NCI-H460 (cell line): ENCODE measurements at places on chromosomes 1 and 21. TPM values are rescaled to one million over a fixed set of nuclear protein-coding genes. Genes with fewer than 3 reads are reported as not detected.

The NUF2 gene
- 60.3 and 64.1 TPM in 2 replicates for total RNA-seq

The PTP4A2 gene
- 557 and 579 TPM in 2 replicates for total RNA-seq

The DMAP1 gene
- total RNA-seq = 11.1 and 12.7 TPM in 2 replicates

The LCA5L gene
- total RNA-seq = 2.7 and 3.0 TPM in 2 replicates

The SLC35D1 gene
- 9.3 and 10.1 TPM in 2 replicates for total RNA-seq

The CRYBG2 gene
- 0.20 TPM in 1 of 2 replicates, not detected in the other for total RNA-seq

The KPRP gene
- total RNA-seq = not detected in 2 replicates

The CFHR2 gene
- total RNA-seq = not detected in 2 replicates

The PKLR gene
- not detected in 2 replicates for total RNA-seq

- DNase-seq = no peak
Measured at GRCh38 chr1:21539933-21540332, 30.7 kb downstream of the ALPL start.

- DNase-seq = no peak
Measured at GRCh38 chr1:97139512-97139911, 417.9 kb downstream of the PTBP2 start.

GRCh38 chr1:11842154-11843041 is 5.2 kb downstream of the NPPA start:
- no peak for DNase-seq

DNA sequence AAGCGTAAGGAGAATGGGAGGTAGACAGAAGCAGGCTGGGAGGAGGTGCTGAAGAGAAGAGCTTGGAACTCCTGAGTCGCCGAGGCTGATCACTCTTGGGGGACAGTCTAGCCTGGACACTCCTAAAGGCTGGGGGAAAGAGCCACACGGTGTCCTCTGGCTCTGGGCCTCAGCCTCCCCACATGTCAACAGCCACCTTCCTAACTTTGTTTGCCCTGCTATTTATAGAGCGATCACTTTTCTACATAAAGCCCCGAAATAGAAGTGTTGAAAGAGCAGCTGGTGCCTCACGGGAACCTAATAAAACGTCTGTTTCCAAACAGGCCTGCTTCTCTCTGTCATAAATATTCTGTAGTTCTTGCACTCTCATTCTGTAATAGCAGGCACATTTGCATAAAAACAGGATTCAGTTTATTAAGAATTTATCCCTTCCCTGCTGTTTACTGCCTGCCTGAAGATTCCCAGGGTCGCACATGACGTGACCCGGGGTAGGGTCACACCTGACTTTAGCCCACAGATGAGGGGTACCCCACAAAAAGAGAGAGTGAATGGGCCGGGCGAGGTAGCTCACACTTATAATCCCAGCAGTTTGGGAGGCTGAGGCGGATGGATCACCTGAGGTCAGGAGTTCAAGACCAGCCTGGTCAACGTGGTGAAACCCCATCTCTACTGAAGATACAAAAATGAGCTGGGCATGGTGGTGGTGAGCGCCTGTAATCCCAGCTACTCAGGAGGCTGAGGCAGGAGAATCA is 212.5 kb downstream of the TOMM20 start:
- DNase-seq = no peak

- no peak for DNase-seq
Measured at GRCh38 chr1:115753830-115754229, 14.7 kb downstream of the CASQ2 start.

GRCh38 chr1:12530462-12531178 is 87.4 kb downstream of the DHRS3 start:
- no peak for DNase-seq

GRCh38 chr1:104991702-104992101 is 1242.0 kb downstream of the AMY1C start:
- no peak for DNase-seq

- no peak for DNase-seq
Measured at GRCh38 chr1:223674119-223674890, 8.8 kb upstream of the CAPN8 start.

- peak; percentile 73 for DNase-seq
Measured at GRCh38 chr1:28602536-28603439, 10.7 kb downstream of the RAB42 start.

- no peak for DNase-seq
Measured at GRCh38 chr1:29505532-29506220, 269.4 kb downstream of the PTPRU start.

DNA sequence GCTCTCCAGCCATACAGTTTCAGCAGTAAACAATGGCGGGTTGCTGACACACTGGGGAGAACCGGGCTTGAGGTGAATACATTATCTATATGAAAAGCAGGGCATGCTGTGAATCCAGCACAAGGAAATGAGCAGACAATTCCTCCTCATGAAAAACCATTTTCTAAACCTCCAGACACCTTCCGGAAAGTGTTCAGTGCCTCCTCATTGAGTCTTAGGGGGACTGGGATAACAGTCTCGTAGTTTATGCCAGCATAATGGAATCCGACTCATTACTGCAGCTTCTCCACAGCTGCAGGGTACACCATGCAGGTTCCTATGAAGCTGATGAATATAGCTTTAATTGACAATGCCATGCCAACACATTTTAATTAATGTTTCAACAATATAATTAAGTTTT is 284.1 kb downstream of the BACH1 start:
- DNase-seq = no peak
